LHCN-M2 (cell line): ENCODE measurements at places on chromosomes 5 and 9. TPM values are rescaled to one million over a fixed set of nuclear protein-coding genes. Genes with fewer than 3 reads are reported as not detected.

- peak; percentile 54 for DNase-seq
Observed at GRCh38 chr9:21558615-21559401, 76.7 kb upstream of the IFNE start.

DNA sequence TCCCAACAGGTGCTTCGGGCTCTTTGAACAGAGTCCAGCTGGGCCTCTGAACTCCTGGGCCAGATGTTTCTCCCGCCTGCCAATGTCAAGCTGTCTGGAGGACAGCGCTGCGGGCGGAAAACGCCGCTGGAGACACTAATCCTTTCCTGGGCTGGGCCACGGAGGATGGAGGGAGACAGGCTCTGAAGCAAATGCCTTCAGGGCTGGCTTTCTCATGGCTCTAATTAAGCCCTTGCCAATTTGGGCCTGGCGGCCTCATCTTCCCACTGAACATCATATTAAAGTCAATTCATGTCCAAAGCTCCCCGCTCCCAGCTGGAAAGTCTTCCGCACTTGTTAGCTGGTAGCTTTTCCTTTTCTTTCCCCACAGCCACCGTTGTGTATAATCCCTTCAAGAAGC lies 72.7 kb downstream of the NTNG2 start:
- DNase-seq, result no peak

Gene FBXO4
- total RNA-seq, result 13.2 and 23.1 TPM in 2 replicates

Gene SLCO6A1
- total RNA-seq, result not detected in 2 replicates
